Activated T-cell treated with anti-CD3 and anti-CD28 coated beads, Interleukin-2, amount 50 U/mL, for 48 hours (primary cell): ENCODE measurements at places on chromosomes 16 and 17.
A peak's percentile ranks its signal among the peaks of the same experiment; 100 is the strongest.

- DNase-seq: peak; percentile 43
These were observed 10.7 kb downstream of the SPNS2 start for GRCh38 chr17:4509401-4509800.

GRCh38 chr16:80283466-80284392 is 257.1 kb upstream of the DYNLRB2 start:
- DNase-seq: no peak

- DNase-seq: no peak
These were observed 413.0 kb downstream of the CPPED1 start for GRCh38 chr16:12390644-12391043.

GRCh38 chr17:62705156-62705777 is 77.8 kb downstream of the MRC2 start:
- no peak for DNase-seq

GRCh38 chr17:70230850-70231640 is 61.7 kb downstream of the KCNJ2 start:
- no peak for DNase-seq

GRCh38 chr17:4358154-4358553 is 8.3 kb downstream of the UBE2G1 start:
- no peak for DNase-seq
